ENCODE measurements at places on chromosomes 3 and 15.

DNA sequence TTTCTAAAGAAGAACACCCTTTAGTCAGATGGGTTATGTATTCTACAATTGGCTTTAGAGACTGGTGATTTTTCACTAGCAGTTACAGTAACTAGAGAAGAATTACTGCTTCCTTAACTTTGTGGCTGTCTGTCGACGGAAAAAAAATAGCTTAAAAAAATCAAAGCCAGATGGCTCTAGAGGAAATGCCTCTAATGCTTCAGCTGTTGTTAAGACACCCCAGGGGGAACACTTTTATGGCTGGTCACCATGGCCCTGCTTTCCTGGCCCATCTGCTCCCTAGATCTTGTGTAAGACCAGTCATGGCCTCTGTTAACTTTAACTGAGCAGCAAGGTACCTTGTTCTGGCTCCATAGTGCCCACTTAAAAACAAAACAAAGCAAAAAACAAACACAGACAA, 198.6 kb upstream of the PLSCR5 start:
- no peak for DNase-seq

- no peak for DNase-seq
Observed at GRCh38 chr15:45653702-45654424, 19.0 kb downstream of the SQOR start.

GRCh38 chr3:135629701-135630408, 335.7 kb upstream of the PPP2R3A start:
- no peak for DNase-seq

DNA sequence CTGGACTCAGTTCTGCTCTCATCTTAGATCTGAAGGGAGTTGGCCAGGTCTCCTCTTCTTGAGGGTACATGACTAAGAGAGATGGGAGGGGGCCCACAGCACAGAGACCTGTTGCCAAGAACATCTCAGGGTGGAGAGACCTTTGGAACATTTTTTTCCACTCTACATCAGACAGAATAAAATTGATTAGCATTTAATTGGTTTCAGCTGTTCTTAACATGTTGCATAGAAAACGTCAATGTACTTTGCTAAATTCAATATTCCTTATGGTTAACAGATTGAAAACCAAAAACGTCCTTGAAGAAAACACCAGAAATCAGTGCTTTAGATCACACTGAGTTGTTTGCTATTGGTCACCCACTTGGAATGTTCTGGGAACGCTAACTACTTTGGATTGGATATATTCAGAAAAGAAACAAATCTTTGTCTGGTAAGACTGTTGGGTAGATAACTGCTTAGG, 36.4 kb upstream of the FSTL1 start:
- no peak for DNase-seq

DNA sequence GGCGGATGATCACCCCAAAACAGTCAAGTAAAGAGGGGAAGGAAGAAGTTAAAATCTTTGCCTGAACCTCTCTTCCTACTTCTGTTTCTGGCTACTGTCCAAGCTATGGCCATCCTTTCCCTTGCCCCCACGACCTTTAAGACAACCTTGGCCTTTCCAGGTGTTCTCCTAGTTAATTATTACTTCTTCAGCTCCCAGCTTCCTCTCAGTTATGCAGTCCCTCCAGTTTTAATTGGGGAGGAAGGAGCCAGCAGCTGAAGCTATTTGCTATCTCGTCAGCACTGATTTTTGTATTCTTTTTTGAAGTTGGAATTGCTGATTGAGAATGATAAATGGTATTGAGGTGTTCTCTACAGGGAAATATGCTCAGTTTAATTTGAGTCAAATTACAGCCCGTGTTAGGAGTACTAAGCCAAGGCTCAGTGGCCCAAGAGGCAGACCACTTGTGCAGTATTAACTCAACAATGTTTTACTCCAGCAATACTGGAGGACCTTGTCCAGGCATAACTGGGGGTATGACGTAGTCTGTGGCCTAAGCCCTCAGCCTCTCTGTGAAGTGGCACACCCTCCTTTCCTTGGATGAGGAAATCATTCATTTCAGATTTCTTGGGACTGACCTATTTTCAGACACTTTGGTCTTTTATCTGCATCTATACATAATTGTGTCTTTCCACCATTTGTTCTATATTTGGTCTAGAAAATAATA, 336.9 kb downstream of the SLC9A9 start:
- DNase-seq: no peak

DNA sequence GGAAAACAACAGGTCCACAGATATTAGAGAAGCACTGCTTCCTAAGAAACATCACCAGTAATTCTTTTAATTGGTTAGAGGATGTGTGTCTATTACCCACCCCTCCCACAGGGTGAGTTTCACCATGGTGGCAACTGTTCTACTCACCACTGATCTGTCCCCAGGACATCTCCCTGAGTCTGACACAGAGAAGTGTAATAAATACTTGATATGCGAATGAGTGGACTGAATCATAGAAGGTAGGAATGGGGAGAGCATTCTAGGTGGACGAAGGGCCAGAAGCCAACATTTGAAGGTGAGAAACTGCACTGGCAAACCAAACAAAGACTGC, 452.7 kb upstream of the PROK2 start:
- no peak for DNase-seq

- no peak for DNase-seq
Observed at GRCh38 chr15:75090388-75090734, 67.0 kb downstream of the PPCDC start.

Data from stimulated activated CD4-positive, alpha-beta T cell treated with anti-CD3 and anti-CD28 coated beads, TNF-alpha, amount 100 ng/mL, for 24 hours (primary cell).